ENCODE measurements at places on chromosomes 11 and 22.

DNA sequence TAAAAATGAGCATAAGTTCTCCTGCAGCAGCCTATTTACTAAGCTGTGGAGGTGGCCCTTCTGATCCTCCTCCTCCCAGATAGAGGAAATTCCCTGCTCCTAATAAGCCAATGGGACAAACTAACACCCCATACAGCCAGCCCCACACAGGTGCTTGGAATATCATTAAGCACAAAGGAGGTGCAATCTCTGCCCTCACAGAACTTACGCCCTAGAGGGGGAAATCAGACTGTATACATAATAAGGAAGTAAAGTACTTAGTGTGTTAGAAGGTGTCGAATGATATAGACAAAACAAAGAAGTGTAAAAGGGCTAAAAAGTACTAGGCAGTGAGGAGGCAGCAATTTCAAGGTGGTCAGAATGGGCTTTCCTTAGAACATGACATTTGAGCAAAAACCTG is 5.8 kb downstream of the MS4A12 start:
- no peak for DNase-seq

DNA sequence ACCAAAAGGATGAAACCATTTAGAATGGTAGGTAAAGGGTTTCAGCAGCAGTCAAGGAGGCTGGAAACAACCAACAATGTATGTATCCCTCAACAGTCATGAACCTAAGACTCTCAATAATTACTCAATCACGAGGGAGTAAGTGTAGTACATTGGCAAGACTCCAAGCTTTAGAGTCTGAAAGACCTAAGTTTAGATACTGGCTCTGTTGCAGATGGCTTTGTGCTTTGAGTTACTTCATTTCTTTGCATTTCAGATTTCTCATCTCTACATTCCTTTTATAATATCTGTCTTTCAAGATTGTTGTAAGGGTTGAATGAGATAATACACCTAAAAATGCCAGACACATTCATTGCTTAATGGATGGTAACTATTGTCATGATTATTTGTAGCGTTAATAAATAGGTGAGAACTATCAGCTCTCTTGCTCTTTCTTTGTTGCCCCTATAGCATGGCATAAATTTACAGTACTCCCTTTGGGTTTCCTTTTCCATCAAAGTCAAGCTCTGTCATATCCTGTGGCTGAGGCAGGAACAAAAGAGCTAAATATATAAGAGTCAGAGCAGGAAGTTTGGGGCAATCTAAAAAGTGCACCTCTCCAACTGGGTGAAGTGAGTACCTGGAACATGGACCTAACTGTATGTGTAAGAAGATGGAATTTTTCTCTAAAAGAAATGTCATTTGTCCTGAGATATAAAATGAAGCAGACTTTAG is 228.2 kb upstream of the ZC3H12C start:
- no peak for DNase-seq

- no peak for DNase-seq
These were observed 90.4 kb downstream of the RELT start for GRCh38 chr11:73466643-73467042.

GRCh38 chr11:21461701-21462100 is 731.2 kb upstream of the ANO5 start:
- DNase-seq = no peak

DNA sequence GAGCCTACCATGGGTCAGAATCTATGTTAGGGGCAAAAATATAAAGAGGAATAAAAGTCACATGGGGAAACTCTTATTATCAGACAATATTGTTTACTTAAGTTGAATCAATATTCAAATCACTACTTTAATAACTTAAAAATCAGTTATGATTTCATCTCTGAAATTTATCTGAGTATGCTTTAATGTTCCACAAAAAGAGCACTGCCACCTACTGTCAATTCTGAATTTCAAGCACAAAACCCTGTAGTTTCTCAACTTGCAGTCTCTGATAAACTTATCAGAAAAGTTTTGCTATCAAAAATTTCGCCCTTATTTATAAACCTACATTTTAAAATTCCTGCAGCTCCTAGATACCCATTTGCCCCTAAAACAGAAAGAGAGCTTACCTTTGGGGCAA is 47.3 kb downstream of the RDX start:
- DNase-seq = no peak

DNA sequence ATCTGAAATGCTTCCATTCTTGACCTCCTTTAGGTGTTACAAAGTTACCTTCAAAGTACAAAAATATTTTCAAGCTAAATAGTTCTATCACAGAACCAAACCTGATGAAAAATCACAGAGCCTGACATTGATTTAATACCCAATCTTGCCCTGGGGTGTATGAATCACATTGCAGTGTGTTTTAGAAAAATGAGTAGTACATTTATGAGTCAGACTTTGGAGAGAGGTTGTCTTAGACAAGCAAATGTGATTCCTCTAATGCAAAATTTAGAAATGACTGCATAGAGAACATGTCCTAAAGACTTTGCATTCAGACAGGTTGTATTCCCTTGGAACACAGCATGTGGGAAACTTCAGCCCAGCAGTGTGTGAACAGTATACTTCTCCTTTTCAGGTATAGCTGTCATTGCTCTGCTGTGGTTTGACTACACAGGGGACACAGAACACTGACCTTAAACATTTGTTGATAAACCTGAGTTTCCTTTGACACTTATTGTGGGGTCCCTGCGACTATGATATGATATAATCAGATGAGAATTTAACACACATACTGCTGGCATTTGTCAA is 972.1 kb downstream of the JRKL start:
- no peak for DNase-seq

GRCh38 chr22:23012081-23012622 is 58.2 kb upstream of the GNAZ start:
- DNase-seq = no peak

DNA sequence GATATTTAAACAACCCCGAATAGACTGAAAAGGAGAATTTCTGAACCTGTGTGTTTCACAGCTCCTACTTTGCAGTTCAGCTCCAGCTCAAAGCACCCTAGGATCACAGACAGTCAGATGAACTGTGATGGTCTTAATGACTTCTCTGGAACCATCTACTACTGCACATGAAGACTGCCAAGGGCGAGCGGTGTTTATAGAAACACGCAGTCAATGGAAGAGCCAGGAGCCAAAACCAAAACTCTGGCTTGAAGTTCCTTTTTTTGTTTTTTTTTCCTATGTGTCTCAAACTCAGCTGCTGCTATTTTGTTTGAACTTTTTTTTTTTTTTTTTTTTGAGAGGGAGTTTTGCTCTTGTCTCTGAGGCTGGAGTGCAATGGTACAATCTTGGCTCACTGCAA is 382.6 kb upstream of the SYN3 start:
- DNase-seq = no peak

DNA sequence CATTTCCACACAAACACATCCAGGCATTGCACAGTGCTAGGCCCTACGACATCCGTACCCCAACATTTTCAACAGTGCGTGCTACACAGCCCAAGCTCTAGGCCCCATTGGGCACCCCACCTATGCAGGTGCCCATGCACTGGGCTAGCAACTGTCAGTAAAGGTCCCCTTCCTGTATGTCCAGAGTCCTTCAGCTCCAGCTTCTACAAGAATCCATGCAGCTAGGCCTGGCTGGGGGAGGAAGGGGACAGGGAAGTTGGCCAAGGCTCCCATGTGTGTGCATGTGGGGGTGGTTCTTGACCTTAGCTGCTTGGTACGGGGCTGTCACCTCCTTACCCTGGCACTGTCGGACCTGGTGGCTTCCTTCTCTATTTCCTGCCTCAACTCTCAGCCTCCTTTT is 1.3 kb downstream of the B3GAT1 start:
- no peak for DNase-seq

DNA sequence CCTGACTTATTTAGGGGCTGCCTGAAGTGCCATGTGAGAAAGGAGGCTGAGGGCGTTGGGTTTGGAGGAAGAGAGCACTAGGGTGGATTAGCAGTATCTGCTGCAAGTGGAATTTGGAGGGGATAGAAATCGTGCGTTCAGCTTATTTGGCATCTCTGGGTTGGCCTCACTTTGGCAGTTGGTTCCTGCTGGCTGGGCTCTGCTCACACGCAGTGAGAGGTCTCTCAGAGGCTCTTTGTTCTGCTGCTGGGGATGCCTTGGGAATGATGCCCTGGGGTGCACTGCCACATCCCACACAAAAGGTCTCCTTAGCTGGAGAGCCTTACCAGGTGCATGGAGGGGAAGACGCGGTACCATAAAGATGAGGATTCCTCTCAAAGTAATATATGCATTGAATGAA is 17.7 kb upstream of the MICAL2 start:
- DNase-seq = no peak

DNA sequence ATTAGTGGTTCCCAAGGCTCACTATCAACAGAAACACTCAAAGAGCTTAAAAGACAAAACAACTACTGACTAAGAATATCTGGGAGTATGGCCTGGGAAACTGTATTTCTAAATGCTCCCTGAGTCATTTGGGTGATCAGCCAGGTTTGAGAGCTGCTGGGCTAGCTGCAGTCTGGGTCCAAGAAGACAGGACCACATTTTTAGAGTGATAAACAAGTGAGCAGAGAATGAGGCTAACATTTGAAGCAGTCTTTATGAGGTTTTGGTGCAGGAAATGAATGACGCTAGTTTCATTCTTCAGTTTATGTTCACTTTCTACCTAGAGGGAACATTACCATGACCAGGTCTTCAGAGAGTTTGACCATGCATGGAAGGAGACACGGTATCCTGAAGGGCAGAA is 97.7 kb downstream of the TEAD1 start:
- no peak for DNase-seq

DNA sequence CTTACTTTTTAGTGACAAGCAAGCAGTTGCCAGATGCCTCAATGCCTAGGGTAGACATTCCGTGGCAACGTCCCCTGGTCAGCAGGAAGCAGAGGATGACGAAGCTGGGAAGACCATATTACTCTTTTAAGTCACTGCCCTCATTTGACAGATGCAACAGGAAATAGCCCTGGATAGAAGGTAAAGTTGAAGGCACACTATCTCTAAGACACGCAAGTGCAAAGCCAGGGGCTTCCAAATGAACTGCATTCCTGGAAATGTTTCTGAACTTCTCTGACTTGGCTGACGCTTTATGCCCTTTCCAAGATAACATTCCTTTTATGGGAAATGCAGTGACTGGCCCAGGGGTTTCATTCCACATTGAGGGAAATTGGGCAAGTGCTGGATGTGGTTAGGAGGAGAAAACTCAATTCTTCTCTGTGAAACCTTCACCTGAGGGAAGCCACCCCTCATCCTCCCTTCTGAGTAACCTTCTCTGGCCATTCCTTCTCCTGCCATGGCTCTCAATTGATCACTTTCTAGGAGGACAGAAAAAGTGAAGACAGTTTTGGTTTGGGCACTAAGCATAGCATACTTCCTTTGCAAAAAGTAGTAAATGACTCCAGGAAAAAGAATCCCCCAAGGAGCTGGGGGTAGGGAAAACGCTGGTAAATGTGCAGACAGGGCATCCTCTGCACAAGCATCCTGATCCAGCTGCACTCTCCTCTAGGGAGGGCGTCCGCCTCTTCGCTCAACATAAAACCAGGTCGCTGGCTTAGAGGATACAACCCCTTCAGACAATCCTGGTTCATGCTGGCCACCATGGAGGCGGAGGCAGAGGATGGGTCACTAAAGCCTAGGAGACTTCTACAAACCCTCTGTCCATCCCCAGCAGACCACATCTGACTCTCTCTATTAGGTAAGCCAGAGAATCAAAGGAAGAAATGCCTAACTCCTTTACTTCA is 14.5 kb downstream of the PCSK7 start:
- DNase-seq = no peak

GRCh38 chr11:74232311-74232950 is 61.3 kb downstream of the PPME1 start:
- DNase-seq = no peak

DNA sequence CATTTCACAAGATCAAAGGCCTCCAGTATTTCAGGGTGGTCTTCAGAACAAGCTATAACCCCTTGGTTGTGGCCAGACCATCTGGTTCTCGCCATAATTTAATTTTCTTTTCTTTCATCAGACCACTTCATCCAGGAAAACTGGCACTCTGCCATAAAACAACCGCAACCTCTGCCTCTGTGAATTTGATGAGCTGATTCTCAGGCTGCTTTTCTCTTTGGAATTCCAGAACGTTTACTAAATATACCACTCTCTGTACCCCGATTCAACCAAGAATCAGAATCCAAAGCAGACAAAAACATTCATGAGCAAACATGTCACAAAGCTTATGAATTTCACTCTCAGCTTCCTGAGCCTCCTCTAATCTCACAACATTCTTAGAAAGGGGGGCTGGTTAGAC is 331.8 kb upstream of the SYN3 start:
- no peak for DNase-seq

DNA sequence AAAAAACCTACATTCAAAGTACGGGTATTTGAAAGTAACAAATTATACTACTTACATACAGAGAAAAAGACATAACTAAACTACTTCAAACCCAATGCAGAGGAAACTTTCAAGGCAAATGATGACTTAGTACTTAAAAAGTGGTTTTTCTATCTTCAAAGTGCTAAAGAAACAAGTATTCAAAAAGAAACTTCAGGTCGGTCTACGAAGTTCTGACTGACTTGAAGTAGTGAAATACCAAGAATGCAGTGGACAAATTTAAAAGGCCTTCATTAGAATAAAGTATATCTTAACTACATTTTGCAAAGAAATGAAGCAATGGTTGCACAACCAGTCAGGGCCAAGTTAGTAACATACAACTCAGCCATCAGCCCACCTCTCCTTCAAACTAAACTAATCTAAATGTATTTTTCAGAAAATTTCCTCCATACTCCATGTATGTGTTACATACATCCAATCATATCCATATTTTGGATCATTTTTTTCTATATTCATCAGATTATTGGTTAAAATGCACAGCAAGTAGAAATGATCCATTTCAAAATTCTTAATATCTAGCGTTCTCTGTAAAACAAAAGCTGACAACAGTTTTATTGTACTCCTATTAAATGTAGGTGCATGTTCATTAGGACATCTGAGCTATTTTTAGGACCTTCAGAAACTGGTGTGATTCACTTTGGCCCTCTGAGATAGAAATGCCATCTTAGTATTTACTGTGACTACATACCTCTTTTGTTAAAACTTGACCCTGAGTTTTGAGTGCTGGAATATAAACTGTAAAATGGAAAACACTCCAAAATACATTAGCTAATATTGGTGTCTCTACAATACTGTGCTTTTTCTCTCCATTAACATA is 49.9 kb downstream of the BIRC2 start:
- no peak for DNase-seq

- DNase-seq = no peak
These were observed 86.7 kb downstream of the KIAA1671 start for GRCh38 chr22:25039255-25039654.

GRCh38 chr11:132972565-132972964 is 559.7 kb downstream of the OPCML start:
- no peak for DNase-seq
